ENCODE measurements at places on chromosomes 13 and 19.

GRCh38 chr13:41934994-41935393, 25.9 kb downstream of the VWA8 start:
- no peak for DNase-seq

GRCh38 chr13:76769271-76769791, 116.9 kb downstream of the KCTD12 start:
- DNase-seq = no peak

DNA sequence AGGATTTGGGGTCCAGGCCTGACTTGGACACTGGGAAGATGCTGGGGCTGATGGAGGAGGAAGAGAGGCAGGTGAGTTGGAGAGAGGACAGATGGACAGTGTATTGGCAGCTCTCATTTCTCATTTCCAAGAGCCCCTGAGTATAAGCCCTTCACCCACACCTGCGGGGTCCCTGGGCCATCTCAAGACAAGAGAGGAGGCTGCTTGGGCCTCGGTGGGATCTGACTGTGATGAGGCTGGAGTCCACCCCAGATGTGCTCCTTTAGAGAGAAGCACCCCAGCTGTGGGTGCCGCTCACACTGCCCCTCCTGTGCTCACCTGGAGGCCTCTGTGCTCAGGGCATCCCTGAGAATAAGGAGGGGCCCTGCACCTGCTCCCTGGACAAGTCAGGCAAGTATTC, 3.7 kb downstream of the LILRA2 start:
- no peak for DNase-seq

DNA sequence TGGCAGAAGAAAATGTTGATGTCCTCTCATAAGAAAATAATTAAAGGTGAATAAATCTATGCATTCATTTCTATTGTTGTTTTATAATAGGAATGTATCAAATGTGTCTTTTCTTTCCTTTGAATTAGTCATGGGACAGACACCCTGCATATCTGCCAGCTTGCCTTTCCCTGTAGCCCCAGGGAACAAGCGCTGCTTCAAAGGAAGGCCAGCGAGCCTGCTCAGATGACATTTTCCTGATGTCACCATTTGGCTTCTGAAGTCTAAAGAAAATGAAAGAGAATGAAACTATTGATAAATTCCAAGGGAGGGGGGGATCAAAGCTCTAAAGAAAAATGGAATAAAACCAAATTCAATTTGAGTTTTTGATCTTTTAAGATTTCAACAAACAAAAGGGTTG, 574.8 kb downstream of the IRS2 start:
- DNase-seq = no peak

DNA sequence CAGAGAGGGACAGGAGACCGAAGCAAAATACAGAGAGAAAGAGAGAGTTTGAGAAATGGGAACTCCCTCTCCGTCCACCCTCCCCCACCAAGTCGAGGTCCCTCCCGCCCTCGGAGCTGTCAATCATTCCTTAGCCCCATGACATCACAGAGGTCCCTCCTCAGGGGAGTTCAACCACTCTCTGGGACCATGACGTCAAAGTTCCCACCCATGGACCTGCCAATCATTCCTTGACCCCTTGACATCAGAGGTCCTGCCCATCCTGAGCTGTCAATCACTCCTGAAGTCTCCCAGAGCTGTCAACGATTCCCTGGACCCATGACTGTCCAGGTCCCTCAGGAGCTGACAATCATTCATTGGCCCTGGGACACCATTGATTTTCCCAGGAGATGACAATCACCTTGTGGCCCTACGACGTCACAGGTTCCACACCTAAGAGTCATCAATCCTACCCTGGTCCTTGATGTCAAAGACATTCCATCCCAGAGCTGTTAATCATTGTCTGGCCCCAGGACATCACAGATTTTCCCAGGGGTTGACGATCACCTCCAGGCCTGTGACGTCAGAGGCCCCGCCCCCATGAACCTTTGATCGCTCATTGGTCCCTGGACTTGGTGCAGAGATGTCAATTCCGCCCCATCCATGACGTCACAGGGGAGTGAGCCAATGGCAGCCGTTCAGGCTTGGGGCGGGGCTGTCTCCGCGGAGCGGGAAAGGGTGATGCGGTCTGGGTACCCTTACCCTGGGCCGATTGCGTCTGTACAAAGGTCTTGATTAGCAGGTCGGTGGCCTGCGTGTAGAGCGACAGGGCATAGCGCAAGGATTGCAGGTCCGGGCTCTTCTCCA, 61.7 kb downstream of the COLGALT1 start:
- no peak for DNase-seq

DNA sequence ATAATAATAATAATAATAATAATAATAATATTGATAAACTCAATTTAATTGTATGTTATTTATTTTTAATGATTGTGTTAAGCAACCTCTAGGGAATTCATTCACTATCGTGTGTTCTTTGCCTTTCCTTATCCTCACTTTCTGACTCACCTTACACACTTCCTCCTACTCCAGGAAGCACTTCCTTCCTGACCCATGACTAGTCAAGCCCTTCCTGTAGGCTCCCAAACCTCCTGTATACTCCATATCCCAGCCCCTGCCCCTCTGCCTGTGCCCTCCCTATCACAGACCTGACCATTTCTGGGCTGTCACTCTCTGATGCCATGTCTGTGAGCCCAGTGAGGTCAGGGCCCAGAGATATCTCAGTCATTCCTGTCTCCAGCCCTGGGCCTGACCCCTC, 7.6 kb downstream of the LGALS4 start:
- DNase-seq = no peak

Measured in ureter (tissue), 1 donor.